Kidney glomerular epithelial cell (primary cell): ENCODE measurements at places on chromosomes 2 and 18.
A peak's percentile ranks its signal among the peaks of the same experiment; 100 is the strongest.

DNA sequence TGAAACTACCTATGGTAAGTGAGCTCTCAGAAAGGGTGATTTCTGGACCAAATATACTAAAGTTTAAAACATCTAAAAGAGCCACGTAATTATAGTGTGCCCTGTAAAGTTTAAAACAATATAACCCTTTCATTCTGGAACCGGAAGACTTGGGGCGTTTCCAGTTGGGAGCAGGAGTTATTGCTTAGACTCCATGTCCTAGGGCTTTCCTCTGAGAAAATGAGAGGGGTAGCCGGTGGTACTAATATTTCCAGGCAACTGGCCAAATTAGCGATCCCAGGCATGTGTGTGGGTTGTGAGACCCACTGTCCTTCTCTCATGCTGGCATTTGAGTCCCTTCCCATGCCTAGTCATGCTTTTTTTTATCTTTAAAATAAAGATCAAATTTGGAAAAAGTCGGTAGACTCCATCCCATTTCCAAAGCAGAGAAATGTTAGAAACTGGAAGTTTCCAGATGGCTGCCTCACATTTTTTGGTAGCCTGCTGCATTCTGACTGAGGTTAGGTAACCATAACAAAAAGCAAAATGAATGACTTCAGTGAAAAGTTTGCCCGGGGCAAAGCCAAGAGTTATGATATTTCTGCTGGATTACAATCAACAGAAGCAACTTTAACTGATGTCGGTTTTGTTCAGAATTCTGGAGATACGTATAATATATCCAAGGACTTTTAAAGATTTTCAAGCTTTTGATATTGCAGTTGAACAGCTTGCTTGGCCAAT is 227.4 kb downstream of the SS18 start:
- DNase-seq, result no peak

- no peak for DNase-seq
These were observed 34.0 kb downstream of the LOXHD1 start for GRCh38 chr18:46622999-46623398.

- DNase-seq, result no peak
These were observed 36.2 kb downstream of the AMER3 start for GRCh38 chr2:130791617-130791939.

DNA sequence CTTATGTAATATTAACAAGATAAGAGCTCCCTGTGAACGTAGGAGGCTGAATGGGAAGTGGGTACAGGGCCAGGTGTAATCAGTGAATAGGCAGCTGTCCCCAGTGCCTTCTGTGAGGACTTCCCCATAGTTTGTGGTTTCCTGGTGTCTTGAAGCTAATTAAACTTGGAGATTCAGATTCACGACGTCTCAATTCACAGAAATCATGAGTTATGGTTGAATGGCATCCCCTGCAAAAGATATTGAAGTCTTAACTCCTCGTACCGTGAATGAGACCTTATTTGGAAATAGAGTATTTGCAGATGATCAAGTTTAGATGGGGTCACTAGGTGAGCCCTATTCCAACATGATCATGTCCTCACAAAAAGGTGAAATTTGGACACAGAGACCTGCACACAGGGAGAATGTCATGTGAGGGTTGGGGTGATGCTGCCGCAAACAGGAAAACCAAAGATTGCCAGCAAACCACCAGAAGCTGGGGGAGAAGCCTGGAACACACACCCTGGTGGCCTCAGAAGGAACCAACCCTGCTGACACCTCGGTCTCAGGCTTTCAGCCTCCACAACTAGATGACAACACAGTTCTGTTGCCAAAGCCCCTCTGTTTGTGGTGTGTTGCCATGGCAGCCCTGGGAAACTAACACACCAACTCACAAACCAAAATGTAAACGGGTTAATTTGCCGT is 13.2 kb downstream of the ARL4C start:
- DNase-seq, result no peak

- DNase-seq, result peak; percentile 51
These were observed 82.5 kb upstream of the STPG4 start for GRCh38 chr2:47237375-47238334.

DNA sequence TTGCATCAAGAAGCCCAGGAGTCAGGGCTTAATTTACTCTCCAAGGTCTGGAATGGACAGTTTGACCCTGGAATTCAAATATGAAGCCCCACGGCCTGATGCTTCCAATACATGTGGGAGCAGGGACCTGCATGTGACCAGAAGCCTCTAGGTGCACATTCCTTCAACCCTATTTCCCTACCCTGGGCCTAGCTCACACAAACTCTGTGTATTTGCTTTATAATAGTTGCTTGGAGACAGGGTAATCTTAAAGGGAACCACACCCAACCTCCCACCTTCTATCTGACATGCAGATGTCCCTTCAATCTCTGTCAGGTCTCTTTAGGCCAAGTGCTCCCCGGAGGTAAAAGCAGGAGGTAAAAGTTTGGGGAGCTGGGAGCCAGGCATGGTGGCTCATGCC is 55.4 kb upstream of the PPP1CB start:
- DNase-seq, result no peak

DNA sequence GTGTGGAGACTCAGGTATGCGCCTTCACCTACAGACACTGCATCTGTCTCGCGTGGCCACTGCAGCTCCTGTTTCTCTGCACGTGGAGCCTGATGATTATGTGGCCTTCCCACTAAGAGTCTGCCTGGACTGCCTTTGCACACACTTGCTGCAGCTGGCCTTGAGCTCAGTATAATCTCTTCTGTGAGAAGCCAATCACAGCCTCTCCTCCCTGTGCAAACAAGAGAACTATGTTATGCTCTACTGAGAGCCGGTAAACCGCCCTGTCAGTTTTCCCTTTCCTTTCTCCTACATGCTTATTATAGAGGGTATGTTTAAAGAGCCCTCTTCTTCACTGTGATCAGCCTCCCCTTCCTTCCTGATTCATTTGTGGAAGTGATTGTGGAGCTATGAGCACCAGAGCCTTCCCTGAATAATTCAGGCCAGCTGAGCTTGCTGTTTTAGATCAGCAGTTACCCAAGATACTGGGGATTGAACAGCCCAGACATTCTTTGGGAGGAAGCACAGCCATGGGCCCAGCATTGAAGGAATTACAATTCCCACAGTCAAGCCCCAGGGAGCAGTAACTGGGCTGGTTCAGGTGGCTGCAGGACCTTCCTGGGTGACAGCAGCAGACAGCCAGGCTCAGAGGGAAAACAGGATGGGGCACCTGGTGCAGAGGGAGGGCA is 3.7 kb upstream of the TGFA start:
- peak; percentile 13 for DNase-seq
